ENCODE measurements at places on chromosomes 16 and 17.

DNA sequence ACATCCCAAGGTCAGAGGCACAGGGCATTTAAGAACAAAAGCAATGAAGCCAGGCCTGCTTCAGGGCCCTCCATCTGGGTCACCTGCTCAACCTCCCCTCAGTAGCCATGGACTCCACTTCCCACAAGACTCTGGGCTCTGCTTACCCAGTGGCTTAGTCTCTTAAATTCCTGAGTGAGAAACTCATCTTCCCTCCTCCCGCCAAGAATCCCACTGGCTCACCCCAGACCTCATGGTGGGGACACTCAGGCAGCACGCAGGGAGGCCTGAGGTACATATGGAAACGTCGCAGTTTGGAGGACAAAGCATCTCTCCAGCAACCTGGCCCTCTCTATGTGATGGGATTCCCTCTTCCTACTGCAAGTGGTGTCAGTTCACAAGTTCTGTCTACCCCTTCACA is 326.7 kb upstream of the CDH5 start:
- DNase-seq, result no peak

- no peak for DNase-seq
Observed at GRCh38 chr17:48477221-48477620, 47.2 kb upstream of the SKAP1 start.

DNA sequence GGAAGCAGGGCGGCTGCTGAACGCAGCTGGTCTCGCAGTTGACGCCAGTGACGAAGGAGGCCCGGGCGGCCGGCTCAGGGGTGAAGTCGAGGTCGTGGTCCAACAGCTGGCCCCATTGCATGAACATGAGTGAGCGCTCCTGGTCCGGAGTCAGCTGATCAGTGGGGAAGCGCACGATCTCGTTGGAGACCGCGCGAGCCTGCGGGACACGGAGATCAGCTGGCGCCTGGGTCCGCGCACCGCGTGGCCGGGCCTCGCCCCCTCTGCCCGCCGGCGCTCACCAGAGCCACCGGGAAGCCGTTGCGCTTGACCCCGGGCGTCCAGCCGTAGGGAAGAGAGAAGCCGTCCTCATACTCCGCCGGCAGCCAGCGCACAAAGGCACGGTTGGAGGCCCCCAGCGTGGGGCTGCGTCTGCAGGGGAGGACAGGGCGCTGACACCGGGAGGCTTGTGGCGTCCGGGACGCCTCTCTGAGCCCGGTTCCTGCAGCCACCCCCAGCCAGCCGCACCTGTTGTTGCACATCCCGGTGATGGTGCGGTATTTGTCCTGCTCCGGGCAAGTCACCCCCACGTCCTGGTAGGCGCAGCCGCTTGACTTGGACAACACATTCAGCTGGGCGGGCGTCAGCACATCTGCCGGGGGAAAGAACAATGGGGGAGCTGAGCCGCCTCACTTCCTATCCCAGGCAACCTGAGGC is 1.6 kb downstream of the MPO start:
- DNase-seq, result no peak

GRCh38 chr17:46179375-46179999 is 13.7 kb downstream of the KANSL1 start:
- no peak for DNase-seq

DNA sequence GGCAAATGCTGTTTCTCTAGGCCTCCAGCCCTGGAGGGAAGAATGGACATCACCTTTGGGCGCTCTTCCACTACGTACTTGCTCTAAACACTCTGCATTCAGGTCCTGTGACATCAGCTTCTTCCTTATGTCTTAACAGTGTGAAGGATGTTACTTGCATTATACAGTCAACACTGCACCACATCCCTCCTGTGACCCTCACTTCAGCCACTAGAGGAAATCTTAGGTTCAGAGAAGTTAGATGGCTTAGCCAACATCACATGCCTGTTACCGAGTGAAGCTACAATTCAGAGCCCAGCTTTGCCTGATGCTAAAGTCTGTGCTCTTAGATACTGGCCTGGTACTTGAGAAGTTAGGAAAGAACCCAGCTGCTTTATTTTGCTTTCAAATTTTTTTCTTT is 18.3 kb downstream of the UBFD1 start:
- DNase-seq, result no peak

DNA sequence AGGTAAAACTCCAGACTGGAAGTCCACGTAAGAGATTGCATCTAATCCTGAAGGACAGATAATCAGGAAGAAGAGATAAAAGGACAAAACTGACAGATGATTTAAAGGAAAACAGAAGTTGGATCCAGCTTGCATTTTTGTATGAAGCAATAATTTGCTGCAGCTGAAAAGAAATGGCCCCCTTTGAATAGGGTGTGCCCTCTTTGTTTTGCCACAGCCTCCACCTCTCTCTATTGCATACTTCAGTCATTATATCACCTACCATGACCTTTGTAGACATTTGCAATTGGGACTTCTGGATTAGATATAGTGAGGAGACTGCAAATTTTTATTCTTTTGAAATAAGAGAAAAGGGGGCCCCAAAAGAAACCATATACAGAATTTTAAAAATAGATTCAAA is 8.1 kb downstream of the NOG start:
- no peak for DNase-seq

GRCh38 chr17:64384253-64385186 is 6.1 kb downstream of the PECAM1 start:
- no peak for DNase-seq

DNA sequence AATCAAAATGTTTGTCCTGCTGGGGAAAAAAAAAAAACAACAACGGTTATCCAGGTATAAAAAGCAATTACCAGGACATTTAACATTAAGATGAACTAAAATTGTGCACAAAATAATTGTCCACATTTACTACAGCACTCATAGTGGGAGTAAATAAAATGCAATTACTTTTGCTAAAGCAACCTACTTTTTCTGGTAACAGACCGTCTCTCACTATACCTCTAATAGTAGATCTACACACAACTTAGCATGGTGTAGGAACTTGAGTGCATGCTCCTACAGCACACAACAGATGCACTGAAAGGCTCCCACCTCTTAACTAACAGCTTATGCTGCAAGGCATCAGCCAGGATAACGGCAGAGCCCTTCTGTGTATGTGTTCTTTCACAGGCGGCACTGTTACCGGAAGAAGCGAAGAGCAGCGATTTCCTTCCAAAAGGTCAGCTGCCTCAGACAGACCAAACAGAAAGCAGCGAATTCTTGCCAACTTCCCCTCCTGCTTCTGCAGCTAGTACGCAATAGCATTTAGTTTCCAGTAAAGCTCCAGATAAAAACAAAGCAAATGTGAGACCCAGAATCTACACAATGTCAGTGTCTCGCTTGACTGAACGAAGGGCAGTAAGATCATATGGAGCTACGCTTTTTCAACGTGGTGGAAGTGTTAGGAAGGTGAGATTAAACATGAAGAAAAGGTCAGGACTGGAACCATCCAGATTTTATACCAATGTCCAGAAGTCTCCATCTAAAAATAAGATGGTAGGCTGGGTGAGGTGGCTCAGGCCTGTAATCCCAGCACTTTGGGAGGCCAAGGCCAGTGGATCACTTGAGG is 27.6 kb downstream of the STAT5B start:
- DNase-seq, result no peak

DNA sequence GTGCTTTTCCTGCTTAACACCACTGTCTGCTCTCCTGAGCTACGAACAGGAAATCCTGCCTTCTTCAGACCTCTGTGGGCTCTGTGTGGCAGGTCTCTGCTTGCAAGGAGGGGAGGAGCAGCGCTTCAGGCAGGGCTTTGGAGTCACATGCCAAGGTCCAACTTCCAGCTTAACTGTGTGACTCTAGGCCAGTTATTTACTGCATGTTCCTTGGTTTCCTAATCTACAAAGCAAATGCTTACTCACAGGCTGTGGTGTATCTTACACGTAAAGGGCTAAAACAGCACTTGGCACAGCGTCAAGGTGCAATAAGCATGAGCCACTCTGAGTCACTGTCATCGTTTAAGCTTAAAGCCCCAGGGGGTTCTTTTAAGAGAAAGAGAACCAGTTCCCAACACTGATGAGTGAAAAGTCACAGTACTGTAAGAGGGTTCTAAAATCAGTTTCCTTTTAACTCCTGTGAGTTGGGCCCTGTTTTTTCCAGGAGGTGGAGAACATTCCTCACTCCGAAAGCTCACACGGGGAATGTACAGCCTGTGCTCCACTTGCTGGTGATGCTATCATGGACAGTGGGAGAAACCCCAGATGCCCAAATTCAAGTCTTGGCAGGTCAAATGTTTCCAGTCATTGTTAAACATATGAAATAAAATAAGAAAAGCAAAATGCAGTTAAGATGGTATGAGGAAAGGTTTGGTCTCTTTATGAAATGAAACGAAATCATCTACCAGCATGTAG is 54.1 kb upstream of the BCAR1 start:
- peak; percentile 36 for DNase-seq

DNA sequence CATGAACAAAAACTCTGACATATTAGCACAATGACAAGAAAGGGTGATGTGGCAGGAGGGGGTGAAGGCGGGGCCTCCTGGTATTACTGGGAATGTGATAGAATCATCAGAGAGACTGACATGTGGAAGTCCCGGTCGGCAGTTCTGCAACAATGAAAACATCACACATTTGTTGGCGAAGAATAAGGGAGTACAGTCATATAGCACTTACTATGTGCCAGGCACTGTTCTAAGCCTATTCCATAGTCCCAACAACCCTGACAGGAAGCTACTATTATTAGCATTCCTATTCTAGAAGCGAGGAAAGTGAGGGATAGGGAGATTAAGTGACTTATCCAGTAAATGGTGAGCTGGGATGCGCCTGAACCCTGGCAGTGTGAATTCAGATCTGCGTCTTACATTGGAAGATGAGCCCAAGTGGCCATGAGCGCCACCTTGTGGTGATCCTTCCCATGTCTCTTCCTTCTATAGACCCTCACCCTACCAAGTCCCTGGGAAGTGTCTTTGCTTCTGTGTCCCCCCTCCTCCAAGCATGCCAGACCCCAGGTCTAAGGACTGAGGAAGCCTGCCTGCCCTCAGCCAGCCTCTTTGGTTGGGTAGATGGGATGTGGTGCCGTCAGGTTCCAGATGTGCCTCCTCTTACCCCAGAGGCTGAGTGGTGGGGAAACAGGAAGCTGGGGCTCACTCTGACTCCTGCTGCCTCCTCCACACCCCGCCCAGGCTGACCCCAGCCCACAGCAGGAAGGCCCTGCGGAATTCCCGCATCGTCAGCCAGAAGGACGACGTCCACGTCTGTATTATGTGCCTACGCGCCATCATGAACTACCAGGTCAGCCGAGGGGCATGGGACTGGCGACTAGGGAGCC is 14.0 kb downstream of the FMNL1 start:
- peak; percentile 20 for DNase-seq

DNA sequence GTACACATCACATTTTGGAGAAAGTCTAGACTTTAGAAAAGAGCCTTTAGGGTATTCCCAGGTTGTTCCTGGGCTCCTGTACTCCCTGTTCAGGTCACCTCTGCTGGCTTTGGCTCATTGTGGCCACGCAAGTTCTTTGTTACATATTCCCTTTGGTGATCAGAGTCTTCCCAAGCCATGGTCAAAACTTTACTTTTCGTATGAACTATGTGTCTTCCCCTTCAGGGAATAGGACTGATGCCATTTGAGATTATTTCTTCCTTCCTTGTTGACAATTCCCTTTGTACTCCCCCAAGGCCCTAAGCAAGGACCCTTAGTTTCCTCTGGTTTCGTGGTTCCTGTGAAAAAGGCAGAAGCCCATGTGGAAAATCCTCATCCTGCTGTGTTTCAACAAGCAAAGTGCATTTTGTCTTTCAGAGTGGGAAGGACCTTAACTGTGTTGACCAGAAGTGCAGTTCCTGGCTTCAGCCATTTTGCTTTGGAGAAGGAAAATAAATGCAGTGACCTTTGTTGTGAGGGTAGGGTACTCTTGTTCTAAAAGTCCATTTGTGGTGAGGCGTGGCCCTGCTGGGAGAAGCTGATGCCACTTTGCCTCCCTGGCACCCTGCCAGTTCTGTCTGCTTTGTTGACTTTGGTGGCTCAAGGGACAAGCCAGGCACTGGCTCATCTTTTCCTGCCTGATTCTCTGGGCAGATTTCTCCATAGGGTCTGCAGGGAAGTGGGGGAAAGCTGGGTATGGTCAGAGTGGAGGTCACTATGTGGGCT is 55.1 kb downstream of the ZNRF1 start:
- DNase-seq, result peak; percentile 3

DNA sequence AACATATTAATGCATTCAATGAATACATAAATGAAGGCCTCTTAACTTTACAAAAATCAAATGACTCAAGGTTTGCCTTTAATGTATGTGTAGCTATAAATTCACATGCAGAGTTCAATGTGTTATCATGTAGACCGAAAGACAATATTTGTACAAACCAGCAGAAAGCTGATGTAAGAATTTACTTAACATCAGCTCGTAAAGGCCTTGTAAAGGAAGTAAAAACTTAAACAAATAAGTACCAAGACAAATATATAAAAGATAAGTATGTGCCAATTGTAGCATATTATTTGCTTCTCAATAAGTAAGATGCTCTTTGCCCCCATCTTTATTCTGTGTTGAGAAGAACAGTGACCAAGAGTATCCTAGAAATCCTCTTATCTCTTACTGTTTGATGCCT is 105.7 kb downstream of the SYCE1L start:
- no peak for DNase-seq

Data from NCI-H1048 (cell line).